ENCODE measurements at places on chromosomes 1 and 21. TPM values are rescaled to one million over a fixed set of nuclear protein-coding genes. Genes with fewer than 3 reads are reported as not detected.

GRCh38 chr1:22105611-22106207 lies 37.2 kb downstream of the WNT4 start:
- peak; percentile 72 for DNase-seq

DNA sequence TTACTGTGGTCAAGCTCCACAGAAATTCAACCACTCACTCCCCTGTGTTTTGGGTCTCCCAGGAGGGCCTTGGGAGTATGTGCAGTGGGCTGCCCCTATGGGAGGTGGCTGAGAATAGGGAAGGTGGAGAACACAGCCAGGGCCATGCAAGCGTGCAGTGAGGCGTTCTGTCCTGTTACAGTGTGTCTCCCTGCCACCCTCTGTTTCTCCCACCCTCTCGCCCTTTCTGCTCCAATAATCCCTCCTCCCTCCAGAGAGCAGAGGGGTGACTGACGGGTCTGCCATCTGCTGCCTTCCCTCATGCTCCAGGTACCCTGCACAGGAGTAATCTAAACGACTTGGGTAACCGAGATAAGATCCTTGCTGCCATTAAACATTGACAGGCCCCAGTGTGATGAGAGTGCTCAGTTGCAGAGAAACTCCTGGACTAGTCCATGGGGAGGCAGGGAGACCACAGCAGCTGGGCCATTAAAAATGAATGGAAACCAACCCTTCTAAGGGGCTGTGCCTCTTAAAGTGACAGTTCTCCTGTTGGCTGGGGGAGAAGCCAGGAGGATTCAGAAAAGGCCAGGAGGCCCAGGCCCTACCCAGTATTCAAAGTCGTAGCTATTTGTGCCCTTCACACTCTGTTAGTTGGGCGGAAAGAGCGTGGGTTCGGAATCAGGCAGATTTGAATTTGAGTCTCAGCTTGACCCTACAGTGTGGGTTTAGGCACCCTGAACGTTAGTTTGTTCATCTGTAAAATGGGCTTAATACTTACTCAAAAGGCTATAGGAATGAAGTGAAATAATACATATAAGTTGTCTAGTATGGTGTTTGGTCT lies 22.4 kb upstream of the BTG2 start:
- DNase-seq: no peak

DNA sequence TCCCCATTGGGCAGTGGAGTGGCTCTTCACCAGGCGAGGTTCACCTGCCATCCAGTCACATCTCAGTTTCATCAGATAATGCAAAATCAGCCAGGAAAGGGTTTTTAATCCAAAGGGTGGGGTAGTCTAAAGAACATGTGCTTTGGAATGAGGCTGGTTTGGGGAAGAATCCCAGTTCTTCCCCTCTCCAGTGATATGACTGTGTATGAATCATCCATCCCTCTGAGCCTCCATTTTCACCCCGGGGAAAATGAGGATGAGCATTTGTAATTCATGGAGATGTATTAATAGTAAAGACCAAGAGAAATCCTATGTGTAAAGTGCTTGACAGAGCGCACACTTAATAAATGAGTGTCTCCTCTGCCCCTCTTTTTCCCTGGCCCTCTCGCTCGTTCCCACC lies 215.1 kb upstream of the FGGY start:
- DNase-seq: no peak

DNA sequence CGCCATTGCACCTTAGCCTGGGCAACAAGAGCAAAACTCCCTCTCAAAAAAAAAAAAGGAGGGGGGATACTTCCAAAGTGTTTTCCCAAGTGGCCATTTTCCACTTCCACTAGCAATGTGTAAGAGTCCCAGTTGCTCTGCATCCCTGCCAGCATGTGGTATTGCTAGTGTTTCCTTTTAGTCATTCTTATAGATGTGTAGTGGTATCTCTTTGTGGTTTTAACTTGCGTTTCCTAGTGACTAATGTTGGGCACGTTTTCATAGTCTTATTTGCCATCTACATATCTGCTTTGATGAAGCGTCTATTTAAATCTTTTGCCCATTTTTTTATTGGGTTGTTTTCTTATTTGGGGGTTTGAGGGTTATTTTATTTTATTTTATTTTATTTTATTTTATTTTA lies 31.1 kb downstream of the INAVA start:
- DNase-seq: no peak

- no peak for DNase-seq
These were observed 111.9 kb downstream of the CAMTA1 start for GRCh38 chr1:6897138-6897537.

DNA sequence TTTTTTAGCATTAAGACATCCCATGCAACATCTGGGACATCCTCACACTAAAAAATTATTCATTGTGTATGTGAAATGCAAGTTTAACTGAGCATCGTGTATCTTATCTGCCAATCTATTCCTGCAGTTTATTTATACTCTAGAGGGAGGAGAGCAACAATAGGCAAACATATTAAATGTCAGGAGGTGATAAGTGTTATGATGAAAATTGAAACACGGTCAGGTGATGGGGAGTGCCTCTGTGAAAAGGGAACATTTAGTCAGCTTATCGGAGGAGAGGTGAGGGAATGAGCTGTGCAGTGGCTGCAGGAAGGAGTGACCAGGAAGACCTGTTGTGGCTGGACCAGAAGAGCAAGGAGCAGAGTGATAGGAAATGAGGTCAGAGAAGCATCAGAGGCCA lies 775 bp upstream of the EFCAB14 start:
- peak; percentile 17 for DNase-seq

DNA sequence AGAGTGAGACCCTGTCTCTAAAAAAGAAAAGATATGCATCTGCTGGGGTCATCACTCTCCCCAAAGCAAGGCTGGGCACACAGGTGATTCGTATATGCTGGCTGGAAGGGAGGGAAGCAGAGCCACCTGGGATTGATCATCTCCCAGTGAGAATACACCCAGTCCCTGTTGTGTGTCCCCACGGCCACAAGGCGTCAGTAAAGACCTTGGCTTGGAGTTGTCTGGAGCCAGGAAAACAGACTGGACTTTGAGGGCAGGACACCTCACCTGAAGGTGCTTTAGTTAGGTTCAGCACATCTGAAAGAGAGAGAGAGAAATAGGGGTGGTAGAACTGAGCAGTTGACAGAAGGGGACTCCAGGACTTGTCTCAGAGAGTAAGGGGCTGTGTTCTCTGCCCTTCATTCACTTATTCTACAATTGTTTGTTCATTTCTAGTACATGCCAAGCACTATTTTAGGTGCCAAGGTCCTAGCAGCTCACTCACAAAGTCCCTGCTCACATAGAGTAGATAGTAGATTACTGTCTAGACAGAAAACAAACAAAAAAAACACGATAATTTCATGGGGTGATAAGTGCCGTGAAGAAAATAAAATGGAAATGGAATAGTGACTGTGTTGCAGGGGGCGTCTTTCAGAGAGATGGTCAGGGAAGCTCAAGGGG lies 13.5 kb downstream of the CITED4 start:
- no peak for DNase-seq

DNA sequence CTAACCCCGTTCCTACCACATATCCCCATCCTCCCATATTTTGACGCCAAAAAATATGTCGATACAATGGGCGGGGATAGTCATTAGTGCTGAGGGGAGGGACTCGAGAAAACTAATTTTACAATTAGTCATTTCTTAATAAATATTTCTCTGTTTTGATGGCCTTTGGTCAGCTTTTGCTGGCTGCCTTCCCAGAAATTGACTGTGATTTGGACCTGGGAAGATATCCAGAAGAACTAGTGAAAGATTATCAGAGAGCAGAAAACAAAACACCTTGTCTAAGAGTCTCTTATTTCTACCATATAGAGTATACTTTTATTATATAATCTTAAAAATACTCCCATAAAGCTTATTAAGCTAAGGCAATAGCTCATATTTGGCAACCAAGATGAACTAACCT lies 247.6 kb downstream of the MRPL39 start:
- DNase-seq: no peak

DNA sequence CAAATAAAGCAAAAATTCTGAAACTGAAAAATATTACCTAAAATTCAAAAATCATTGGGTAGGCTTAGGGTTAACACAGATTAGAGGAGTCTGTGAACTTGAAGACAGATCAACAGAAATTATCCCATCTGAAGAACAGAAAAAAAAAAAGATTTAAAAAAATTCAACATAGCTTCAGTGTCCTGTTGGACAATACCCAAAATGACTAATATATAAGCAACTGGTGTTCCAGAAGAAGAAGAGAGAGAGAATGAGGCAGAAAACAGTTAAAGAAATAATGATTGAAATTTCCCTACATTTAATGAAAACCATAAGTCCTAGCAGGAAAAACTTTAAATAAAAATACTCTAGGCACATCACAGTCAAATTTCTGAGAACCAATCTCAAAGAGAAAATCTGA lies 31.5 kb downstream of the TMCO1 start:
- DNase-seq: no peak

- DNase-seq: no peak
These were observed 9.0 kb upstream of the PRDX1 start for GRCh38 chr1:45530632-45531135.

DNA sequence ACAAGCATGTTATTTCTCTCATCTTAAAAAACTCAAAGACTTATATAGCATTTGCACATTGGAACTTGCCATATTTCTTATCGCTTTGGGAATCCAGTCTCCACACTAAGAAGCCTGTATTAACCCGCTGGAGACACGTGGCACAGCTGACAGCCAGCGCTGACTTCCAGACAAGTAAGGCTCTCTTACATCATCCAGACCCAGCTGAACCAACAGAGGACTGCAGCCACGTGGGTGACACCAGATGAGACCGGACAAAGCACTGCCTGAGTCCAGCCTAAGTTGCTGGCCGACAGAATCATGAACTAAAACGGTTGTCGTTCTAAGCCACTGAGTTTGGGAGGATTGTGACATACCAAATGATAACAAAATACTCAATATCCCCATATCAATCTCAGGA lies 6.3 kb upstream of the CD247 start:
- DNase-seq: no peak

- DNase-seq: no peak
These were observed 62.1 kb downstream of the FH start for GRCh38 chr1:241457421-241457820.

DNA sequence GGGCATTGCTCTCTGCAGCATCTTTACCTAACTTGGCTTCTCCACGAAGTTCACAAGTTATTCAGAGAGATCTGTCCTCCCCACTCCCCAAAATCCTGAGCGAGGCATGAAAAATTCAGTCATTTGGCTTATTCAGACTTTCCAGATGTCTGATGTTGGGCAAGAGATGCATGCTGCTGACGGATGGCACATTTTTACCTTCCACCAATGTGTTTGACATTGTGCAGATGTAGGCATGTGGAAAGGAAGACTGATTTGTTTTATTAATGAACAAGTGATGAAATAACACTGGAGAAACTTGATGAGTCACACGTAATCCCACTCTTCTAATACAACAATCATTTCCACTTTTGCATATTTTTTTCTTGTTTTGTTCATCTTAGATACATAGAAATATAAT lies 86.7 kb downstream of the C1orf94 start:
- DNase-seq: no peak

- no peak for DNase-seq
These were observed 37.8 kb downstream of the MIS18A start for GRCh38 chr21:32240851-32241687.

DNA sequence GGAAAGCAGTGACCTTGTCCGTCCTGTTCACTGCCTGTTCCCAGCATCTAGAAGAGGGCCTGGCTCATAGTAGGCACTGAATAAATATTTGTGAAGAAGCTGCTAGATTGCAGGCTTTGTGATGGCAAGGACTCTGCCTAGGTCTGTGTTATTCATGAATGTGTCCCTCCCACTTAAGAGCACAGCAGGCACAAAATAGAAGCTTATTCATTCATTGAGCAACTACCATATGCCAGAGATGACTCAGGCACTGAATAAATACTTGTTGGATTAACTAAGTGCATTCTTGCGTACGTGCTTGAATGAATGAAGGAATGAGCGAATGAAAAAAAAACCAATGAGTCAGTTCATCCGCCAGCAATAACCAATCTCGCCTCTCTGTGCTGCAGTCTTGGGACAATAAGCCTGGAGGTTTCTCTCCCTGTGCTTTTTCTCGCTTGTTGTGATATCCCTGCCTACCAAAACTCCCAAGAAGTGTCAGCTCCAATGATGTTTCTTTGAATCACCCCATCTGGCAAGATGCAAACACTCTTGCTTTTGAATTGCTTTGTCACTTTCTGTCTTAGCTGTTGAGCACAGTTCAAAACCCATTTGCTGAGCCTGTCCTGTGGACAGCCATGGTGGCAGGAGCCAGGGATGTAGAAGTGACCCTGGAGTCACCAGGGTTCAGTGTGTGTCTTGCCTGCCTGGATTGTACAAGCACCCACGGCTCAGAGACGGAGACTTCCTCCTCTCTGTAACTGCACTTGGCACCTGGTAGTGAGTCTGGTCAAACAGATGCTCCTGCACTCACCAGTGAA lies 143.9 kb downstream of the KAZN start:
- DNase-seq: no peak

DNA sequence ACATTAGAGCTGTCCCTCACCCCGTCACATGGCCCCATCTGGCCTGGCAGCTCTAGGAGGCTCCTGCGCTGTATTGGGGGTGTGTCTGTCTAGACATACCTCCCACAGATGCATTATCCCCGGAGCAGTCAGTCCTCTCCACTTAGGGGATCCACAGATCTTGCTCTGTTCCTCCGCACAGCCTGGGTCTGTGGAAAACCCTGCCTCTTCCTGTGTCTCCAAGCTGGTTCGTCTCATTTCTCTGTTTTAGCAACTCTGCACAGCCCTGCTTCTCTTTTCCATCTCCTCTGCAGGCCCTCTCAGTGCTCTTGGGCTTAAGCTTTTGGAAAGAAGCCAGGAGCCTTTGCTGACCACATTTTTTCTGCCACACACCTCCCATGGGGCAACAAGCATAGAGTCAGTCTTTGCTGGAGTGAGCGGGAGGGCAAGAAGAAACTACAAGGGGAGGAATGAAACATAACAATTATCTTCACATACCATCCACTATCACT lies 241.5 kb downstream of the FOXD2 start:
- no peak for DNase-seq

CHML gene
- total RNA-seq: 6.8 TPM

PINK1 gene
- total RNA-seq: 16.2 TPM

OR10J1 gene
- total RNA-seq: not detected

SAMD11 gene
- total RNA-seq: not detected

RUNX3 gene
- total RNA-seq: 630 TPM

CDKN2C gene
- 19.0 TPM for total RNA-seq

KISS1 gene
- not detected for total RNA-seq

TMEM125 gene
- total RNA-seq: not detected

GPR3 gene
- 0.60 TPM for total RNA-seq

HSD3B2 gene
- not detected for total RNA-seq

BARHL2 gene
- total RNA-seq: not detected

CFAP410 gene
- total RNA-seq: 46.7 TPM

FAM72C gene
- total RNA-seq: 0.18 TPM

CD1E gene
- total RNA-seq: 0.73 TPM

SLC35A3 gene
- 40.2 TPM for total RNA-seq

SGIP1 gene
- total RNA-seq: not detected

NDC1 gene
- 4.3 TPM for total RNA-seq

HIVEP3 gene
- total RNA-seq: 26.2 TPM

PRAMEF33 gene
- not detected for total RNA-seq

RIPPLY3 gene
- not detected for total RNA-seq

DYNLT5 gene
- total RNA-seq: 0.35 TPM

Data from natural killer cell (primary cell).